IPS DF 6.9 (cell line): ENCODE measurements at places on chromosomes 6 and 20.

GRCh38 chr6:160895562-160895961, 96.0 kb upstream of the MAP3K4 start:
- no peak for DNase-seq

GRCh38 chr6:111301946-111302345, 181.1 kb downstream of the REV3L start:
- DNase-seq: no peak

DNA sequence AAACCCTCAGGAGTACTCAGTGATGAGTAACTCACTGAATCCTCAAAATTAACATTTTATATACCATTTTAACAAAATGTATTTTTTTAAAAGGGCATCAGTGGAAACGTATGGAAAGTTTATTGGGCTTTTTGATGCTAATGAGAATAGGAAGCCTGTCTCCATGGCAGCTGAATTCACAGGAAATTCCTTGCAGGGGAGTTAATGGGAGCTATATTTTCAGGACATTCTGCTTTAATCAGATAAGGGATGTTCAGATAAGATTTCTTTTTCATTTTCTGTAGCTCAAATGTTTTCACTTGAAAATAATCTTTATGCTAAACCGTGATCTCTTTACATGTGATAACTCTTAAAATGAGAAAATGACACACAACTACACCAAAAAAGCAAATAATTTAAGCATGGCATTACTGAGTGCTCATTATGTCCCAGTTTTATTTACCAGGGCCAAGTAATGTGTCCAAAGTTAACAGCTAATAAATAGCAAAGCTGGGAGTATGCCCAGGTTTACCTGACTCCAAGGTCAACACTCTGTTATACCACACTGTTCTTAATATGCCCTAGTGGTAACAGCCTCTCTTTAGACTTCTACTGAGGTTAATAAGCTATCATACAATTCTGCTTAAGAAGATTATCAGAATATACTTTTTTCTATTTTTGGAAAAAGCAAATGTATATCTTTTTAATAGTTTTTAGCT, 348.1 kb downstream of the GRIK2 start:
- DNase-seq: no peak

DNA sequence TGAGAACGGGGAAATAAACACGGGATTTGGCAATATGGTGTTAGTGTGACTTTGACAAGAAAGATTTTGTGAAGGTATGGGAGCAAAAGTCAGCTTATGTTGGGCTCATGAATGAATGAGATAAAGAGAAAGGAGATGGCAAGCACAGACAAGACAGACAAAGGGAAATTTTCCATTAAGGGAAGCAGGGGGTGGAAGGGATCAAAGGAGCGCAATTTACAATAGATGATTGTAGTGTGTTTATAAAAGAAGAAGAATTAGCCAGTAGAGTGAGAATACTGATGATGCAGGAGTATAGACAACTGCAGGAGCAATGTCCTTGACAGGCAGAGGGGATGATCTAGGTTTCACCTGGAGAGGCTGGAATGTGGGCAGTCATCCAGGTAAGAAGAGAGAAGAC, 34.1 kb downstream of the RBM24 start:
- DNase-seq: no peak

GRCh38 chr6:6730831-6731230, 142.3 kb downstream of the LY86 start:
- no peak for DNase-seq

- DNase-seq: no peak
Observed at GRCh38 chr6:40948570-40948969, 90.5 kb downstream of the UNC5CL start.

- DNase-seq: no peak
Observed at GRCh38 chr6:118186672-118187567, 279.9 kb downstream of the SLC35F1 start.

DNA sequence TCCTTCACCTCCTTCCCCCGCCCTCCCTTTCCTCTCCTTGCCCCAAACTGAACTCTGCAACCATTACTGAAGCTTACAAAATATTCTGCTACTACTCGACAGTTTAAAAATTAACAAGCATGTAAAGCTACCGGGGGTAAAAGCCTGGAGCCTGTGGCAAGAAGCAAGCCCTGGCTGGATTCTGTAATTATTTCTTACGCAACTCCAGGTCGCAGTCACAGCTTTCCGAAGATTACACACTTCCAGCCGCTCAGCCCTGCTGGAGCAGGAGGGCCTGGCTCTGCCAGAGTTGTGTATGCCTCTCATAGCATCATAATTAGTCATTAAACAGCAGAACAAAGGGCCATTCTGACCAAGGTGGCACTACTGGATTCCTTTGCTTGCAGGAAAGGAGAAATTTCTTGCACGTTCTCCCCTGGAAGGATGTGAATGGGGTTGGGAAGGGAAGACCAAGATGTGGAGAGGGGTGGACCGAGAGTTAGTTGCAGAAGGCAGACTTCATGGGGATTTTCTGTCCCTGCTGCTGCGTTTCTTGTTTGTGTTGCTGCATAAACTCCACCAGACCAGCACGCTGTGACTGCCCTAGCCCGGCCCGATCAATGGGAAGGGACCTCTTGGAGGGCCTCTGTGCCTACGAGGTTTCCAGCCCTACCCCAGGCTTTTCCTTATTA, 23.6 kb downstream of the FOXQ1 start:
- no peak for DNase-seq

- no peak for DNase-seq
Observed at GRCh38 chr20:38685853-38686473, 38.3 kb upstream of the SLC32A1 start.

- DNase-seq: no peak
Observed at GRCh38 chr6:37572334-37572733, 72.6 kb upstream of the CCDC167 start.
